Neural progenitor cell (in vitro differentiated cells): ENCODE measurements at places on chromosomes 7 and 10.

- DNase-seq = no peak
Measured at GRCh38 chr7:39458061-39458745, 108.0 kb upstream of the YAE1 start.

DNA sequence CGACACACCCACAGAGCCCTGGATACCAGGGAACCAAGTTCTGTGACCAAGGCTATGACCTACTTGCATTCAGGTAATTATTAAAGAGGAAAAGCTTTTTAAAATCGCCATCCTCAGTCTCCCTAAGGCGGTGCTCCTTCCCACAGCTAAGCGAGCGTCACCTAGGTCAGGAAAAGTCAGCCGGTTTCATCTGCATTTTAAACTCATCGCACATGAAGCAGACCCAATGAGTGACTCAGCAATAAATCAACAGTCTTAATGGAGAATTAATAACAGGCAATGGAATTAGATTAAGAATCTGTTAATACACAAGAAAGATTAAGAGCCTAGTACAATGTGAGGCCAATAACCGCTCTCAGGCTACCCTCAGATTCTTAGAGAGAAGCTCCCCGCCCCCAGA lies 59.2 kb downstream of the HSPA12A start:
- no peak for DNase-seq

- no peak for DNase-seq
Measured at GRCh38 chr10:88212069-88212468, 348.6 kb downstream of the PTEN start.

DNA sequence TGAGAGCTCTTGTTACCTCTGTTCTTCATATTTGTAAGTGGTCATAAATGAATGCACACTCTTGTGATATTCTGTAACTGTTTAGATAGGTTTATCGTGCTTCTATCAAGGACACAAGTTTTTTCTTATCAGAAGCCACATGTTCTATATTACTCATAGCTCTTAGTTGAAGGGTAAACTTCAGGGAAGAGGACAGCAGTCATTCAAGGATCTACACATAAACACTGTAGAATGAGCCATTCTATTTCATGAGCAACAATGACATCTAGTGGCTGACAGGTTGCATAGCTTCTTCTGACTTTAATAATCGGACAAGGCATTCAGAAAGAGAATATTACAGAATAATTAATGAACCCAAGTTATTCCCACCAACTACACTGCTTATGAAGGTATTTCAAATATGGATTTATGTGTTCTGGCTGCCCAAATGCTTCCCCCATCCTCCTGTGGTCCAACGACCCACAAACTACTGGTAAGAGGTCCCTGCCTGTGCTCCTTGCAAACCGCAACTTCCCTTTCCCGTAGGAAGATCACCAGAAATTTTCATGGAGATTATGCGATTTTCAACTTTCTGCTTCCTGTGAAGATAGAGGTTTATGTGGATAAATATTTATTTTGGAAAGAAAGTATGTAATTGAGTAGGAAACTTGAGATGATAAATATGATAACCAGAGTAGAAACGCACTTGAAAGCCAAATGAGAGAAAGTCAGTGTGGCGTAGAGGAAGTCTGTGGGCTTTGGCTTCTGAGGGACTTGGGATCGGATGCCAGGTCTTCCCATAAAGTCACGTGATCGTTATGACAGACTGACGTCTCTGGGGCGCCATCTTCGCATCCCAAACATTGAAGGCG lies 16.8 kb upstream of the ABCB5 start:
- peak; percentile 68 for DNase-seq

- peak; percentile 39 for DNase-seq
Measured at GRCh38 chr7:108004220-108005142, 1.5 kb upstream of the LAMB1 start.

GRCh38 chr10:113740850-113741249 lies 10.6 kb upstream of the PLEKHS1 start:
- DNase-seq = no peak

DNA sequence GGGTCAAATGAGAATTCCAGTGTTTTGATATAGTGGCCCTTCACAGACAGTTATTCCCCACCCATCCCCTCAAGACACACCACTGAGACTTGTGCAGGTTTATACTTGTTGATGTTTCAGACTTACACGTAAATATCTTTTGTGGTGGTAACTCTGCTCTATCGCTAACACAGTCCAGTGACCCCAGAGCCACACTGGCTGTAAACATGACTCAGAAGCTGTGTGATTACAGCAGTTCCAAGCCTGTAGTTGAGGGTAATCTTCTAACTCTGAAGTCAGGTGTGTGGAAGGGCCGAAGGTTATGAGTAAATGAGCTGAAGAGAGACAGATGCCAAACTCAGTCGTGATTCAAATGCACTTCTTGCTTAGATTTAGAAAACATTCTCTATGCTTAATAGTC lies 19.4 kb downstream of the NOBOX start:
- DNase-seq = no peak

DNA sequence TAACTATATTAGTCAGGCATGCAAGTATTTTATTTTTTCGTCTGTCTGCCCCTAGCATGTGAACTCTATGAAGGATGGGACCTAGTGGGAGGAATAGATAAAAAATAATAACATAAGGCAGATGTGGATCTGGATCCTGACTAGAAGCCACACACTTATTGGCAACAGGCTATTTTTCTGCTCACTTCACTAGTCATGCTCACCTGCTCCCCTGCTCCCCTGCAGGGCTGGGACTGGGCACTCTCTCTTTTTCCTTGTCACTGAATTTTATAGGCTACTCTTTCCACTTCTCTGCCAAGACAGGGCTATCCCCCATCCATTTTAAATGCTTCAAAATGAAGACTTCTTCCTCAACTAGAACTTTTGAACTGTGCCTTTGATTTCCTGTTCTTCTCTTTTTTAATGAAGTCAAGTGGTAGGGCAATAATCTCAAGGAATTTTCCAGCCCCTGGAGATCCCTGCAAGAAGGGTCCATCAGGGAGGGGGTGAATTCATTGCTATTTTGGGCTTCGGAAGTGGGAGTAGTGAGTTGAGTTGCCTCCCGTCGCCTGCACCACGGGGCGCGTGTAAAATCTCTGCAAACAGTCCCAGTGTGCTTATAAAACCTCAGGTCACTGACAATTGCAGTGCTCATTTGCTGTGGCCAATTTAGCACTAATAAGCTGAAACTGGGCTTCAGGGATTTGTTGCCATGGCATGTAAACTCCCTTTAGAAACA lies 156.7 kb upstream of the NPVF start:
- no peak for DNase-seq

GRCh38 chr10:12561307-12561706 lies 212.0 kb downstream of the CAMK1D start:
- no peak for DNase-seq

- DNase-seq = no peak
Measured at GRCh38 chr7:41708581-41709358, 5.9 kb upstream of the INHBA start.

DNA sequence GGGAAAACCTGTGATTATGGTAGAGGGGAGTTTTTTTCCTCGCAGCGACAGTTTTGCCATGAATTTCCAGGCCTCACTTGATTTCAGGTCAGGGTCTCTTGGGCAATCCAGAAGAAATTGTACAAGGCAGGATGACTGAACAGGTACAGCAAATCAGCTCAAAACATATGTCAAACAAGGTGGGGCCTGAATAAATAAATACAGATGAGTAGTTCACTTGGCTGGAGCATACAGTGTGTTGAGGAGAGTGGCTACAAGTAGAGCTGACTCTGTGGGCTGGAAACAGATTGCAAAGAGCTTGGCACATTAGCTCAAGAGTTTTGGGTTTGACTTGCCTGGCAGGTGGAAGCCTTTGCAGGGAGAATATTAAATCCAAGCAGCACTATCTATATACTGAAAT lies 15.0 kb downstream of the GIMAP8 start:
- DNase-seq = no peak

- DNase-seq = no peak
Measured at GRCh38 chr10:113583571-113583970, 30.7 kb downstream of the HABP2 start.

GRCh38 chr10:47024399-47025252 lies 113.4 kb downstream of the PTPN20 start:
- DNase-seq = peak; percentile 82

DNA sequence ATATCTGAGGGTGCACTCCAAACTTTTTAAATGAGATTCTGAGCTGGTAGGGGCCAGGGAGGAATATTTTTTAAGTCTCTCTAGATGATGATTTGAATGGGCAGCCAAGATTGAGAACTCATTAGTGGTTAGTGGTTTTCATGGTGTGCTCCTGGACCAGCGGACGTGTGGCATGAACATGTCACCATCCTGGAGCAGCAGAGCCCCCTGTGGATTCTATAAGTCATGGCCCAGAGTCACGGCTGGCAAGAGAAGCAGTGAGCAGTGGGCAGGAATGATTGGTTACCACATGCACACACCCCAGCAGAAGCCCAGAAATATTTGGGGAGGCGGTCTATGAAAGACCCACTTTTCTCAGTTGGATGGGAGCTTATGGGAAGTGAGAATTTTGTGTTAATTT lies 21.2 kb upstream of the UCN3 start:
- no peak for DNase-seq

DNA sequence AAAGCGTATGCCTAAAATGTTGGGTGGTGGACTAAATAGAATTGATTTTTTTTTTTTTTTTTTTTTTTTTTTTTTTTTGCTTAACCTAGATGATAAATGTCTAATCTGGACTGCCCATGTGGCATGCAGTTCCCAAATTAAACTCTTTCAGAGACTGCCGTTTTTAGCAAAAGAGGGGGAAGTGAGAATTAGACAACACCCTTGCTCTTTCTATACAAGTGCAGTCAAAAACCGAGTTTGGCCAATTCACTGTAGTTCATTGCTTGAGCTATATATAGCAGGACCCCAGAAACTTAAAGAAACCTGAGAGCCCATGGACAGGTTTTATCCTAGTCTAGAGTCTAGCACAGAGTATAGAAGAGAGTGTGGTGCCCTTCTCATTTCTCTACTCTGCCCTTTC lies 141.9 kb downstream of the GRM3 start:
- DNase-seq = no peak

GRCh38 chr10:11035301-11035991 lies 17.8 kb downstream of the CELF2 start:
- DNase-seq = peak; percentile 52

DNA sequence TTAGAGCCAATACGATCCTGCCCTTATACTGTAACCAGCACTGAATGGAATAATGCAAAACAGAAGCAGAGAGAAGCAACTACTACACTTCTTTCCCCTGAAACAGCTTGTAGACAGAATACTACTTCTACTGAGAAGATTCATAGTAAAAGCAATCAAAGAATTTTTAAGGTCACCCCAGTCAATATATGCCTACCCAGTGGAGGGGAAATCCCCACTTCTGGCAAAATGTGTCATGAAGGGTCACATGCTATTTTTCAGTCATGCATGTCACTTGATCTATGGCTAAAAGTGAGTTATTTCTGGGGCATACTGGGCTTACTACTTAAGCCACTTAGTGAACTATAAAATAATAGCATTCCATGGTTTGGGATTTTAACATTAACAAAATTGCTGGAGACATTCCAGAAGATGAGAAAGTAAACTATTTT lies 25.6 kb downstream of the IRF5 start:
- DNase-seq = no peak

DNA sequence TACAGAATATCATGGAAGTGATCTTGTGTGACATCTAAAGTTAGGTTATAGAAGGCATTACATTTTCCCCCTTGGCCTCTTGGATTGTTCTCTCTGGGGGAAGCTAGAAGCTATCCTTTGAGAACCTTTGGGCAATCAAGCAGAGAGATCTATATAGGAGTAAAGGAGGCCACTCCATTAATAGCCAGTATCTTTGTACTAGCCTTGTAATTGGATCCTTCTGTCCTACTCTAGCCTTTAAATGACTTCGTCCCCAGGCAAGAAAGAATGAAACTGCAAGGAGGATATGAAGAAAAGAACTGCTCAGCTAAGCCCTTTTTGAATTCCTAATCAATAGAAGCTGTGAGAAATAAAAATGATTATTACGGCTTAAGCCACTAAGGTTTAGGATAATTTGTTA lies 230.9 kb downstream of the AGMO start:
- DNase-seq = peak; percentile 48

GRCh38 chr10:107856047-107856315 lies 691.5 kb upstream of the SORCS1 start:
- DNase-seq = no peak

- DNase-seq = no peak
Measured at GRCh38 chr10:42476101-42476500, 162.3 kb downstream of the ZNF33B start.

DNA sequence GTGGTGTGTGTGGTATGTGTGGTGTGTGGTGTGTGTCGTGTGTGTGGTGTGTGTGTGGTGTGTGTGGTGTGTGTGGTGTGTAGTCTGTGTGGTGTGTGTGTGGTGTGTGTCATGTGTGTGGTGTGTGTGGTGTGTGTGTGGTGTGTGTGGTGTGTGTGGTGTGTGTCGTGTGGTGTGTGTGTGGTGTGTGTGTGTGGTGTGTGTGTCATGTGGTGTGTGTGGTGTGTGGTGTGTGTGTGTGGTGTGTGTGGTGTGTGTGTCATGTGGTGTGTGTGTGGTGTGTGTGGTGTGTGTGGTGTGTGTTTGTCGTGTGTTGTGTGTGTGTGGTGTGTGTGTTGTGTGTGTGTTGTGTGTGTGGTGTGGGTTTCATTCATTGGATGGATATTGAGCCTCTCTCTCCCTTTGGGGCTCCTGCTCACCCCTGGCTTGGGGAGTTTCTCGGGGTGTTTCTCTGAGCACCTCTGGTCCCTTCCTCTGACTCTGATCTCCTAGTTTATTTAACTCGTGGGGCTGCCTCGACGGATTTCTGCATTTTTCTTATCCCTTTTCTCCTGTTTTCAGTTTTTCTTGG lies 145.8 kb downstream of the DNAJB6 start:
- no peak for DNase-seq

- no peak for DNase-seq
Measured at GRCh38 chr10:108523016-108523800, 1358.7 kb upstream of the SORCS1 start.

DNA sequence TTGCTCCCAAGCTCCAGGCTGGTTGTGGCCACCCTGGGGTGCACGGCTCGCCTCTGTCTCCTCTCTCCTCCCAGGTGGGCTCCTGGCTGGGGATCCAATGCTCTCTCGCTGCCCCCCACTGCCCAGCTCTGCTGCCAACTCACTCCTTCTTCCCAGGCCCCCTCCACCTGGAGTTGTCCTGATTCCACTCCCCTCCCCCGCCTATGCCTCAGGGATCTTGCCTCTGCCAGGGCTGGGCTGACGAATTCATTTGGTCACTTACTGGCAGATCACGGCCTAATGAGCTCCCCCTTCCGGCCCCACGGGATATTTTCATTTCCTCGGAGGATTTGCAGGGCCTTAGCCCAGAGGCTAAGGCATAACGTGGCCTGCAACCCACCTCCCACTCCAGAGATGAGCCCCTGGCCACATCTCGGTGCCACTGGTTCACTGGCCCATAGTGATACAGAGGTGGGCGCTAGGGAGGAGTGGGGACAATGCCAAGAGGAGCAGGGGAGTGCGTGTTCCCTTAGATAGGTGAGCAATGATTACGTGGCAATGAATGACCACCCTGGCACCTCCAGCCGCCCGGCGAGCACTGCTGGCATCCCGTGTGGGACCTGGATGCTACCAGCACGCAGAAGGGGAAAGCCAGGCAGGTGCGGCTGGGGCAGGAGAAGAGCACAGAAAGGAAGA lies 344.6 kb upstream of the SHH start:
- peak; percentile 76 for DNase-seq
